Femur (tissue), 1 donor: ENCODE measurements at places on chromosomes 3 and 15.
A peak's percentile ranks its signal among the peaks of the same experiment; 100 is the strongest.

GRCh38 chr15:68349151-68349550 is 71.6 kb downstream of the FEM1B start:
- no peak for DNase-seq

- no peak for DNase-seq
Measured at GRCh38 chr15:63675263-63675662, 78.1 kb downstream of the FBXL22 start.

DNA sequence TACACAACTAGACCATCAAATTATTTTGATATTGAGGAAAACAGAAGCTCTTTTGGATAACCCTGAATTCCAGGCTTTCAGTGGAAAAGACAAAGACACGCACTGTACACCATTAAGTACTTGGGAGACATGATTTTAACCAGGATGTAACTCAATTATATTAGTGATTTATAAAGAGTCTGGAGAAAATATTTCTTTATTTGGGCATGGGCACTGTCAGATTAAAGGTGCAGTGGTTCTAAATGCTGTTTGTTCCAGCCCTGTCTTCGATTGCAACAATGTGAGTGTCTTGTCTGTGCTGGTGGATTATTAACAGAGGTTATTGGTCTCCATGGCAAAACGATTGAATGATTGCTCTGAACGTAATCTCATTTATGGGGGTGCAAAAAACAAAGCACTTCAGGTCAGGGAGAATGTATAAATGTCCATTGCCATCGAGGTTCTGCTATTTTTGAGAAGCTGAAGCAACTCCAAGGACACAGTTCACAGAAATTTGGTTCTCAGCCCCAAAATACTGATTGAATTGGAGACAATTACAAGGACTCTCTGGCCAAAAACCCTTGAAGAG is at the start of gene TM4SF4:
TM4SF4 (plus strand) TSS at position 448 of the 568 bp plus-strand sequence. CDS start 181 bp downstream, outside the sequence.
- no peak for DNase-seq

- DNase-seq, result peak; percentile 83
Measured at GRCh38 chr3:71582612-71583565, 639 bp downstream of the FOXP1 start.

DNA sequence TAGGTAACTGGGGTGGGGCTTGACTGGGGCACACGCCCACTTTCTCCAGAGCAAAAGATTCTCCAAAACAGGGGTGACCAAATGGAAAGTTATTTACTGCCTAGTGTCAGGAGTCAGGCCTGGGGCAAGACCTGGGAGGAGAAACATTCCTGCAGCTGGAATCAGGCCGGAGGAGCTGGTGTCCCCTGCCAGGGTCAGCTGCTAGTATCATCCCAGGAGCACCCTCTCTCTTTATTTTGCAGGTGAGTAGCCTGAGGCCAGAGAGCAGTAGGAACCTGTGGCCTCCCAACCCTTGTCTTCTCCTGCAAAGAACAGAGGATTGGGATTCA is 32.9 kb downstream of the DNAJB8 start:
- DNase-seq, result no peak

DNA sequence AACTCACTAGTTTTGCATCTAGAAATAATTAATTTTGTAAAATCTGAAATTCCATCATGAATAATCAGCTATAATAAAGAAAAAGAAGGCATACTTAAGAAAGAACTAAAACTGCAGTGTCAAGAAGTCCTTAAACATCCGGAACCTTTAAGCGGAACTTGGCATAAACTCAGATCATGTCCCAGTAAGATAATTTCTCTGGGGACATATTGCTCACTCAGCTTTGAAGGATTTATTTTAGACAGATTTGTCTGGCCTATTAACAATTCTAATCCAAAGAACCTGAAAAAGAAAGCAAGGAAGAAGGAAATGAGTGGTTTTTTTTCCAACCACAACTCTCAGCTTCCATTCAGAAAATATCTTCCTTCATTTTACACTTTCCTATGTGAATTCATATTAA is 850.3 kb downstream of the ROBO1 start:
- no peak for DNase-seq

- DNase-seq, result no peak
Measured at GRCh38 chr3:87358066-87358465, 81.7 kb upstream of the POU1F1 start.

GRCh38 chr3:150000641-150001040 is 29.9 kb upstream of the PFN2 start:
- DNase-seq, result no peak

- DNase-seq, result no peak
Measured at GRCh38 chr15:98143116-98143515, 182.6 kb downstream of the ARRDC4 start.

DNA sequence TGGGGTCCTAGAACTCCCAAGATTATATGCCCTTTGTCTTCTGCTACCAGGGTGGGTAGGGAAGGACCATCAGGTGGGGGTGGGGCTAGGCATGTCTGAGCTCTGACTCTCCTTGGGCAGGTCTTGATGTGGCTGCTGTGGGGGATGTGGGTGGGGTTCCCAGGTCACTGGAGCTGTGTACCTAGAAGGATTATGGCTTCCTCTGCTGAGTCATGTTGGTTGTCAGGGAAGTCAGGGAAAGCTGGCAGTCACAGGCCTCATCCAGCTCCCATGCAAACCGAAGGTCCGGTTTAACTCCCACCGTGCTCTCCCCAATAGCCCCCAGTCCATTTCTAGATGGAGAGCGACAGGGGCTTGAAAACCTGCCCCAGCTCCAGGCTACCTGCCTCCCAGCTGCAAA is 35.2 kb downstream of the EID1 start:
- no peak for DNase-seq

DNA sequence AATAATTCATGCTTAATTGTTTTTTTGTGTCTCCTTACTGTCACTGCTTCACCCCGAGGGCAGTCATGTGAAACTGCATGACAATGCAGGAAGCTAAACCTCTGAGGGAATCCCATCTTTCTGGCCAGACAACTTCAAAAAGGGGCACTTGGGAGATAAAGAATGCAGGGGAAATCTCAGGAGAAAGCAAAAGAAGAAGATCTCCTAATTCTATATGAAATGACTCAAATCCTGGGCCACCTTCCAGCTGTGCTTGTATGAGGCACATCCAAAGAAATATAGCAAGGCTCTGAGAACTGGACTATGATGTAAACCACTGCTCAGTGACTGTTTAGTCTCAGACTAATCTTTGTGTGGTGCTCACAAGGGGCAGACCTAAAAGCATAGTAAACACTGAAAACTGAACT is 22.6 kb upstream of the UMPS start:
- peak; percentile 46 for DNase-seq

GRCh38 chr3:57755368-57755675 is 787 bp upstream of the SLMAP start:
- no peak for DNase-seq

GRCh38 chr3:23487015-23487414 is 283.9 kb downstream of the UBE2E2 start:
- DNase-seq, result no peak

GRCh38 chr3:135874035-135874434 is 91.5 kb upstream of the PPP2R3A start:
- no peak for DNase-seq

- DNase-seq, result no peak
Measured at GRCh38 chr3:141725036-141725435, 13.1 kb upstream of the RNF7 start.

DNA sequence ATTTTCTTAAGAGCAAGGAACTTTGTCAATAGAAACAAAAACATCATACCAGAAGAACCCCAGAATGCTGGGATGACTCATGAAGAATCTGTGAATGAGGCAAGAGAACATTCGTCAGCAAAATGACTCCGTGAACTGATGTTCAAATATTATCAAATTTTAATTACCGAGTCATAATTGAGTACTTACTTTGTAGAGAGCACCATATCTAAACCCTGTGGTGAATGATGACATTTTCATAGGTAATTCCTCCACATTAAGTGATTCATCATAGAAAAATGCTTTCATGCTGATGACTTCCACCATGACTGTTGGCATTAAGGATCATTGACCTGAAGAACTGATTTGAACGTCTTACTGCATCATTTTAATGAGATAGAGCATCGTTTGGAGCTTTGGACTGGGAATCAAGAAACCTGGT is 56.3 kb downstream of the PPARG start:
- DNase-seq, result no peak

GRCh38 chr3:23620638-23621015 is 185.1 kb upstream of the UBE2E1 start:
- DNase-seq, result no peak

GRCh38 chr3:143970773-143971358 is 757 bp upstream of the DIPK2A start:
- peak; percentile 80 for DNase-seq

- DNase-seq, result no peak
Measured at GRCh38 chr3:192022412-192022811, 561.4 kb downstream of the PYDC2 start.

DNA sequence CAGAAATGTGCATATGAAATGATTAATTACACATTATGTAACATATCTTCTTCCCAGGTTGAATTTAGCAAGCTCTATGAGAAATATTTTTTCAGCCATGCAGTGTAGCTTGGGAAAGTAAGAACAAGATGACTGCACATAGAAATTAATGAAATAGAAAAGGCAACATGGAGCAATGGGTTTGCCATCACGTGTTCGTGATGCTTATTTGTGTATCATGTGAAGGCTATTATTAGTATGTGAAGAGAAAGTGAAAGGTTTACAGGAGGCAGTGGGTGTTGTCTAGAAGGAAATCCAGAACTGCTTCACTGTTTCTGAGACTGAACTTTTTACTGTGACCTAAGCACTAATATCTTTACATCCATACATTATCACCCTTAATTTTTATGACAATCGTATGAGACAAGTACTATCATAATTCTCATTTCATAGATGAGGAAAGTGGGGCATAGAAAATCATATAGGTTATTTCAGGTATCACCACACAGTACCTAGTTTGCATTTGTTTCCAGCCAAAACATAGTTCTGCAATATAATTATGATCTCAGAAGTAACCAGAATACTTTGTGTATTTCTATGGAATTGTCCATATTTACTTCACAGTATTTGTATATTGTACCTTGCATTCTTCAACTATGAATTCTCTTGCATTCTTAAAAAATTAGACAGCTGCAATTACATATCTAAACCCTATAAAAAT is 14.9 kb downstream of the SERPINI1 start:
- DNase-seq, result no peak

GRCh38 chr15:76815421-76815820 is 89.7 kb downstream of the SCAPER start:
- no peak for DNase-seq

GRCh38 chr15:101384276-101384675 is 89.2 kb upstream of the SNRPA1 start:
- DNase-seq, result no peak

GRCh38 chr3:75272691-75273090 is 391.4 kb upstream of the FRG2C start:
- DNase-seq, result peak; percentile 28

- DNase-seq, result peak; percentile 34
Measured at GRCh38 chr15:91104111-91104510, 4.1 kb downstream of the SV2B start.

DNA sequence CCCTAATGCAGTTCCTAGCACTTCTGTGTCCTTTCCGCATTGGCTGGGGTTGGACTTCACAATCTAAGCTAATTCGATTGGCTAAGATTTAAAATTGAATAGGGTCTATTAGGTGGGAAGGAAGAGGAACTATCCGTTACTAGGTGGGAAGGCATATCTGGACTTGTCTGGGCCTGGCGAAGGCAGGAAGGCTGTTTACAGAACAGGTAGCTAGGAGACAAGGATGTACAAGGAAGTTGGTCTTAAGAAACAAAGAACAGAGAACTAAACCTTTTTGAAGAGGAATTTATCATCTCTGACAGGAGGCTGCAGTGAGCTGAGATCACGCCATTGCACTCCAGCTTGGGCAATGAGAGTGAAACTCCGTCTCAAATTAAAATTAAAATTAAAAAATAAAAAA is 17.3 kb upstream of the ATG7 start:
- no peak for DNase-seq

GRCh38 chr15:100892013-100892355 is 12.4 kb downstream of the ALDH1A3 start:
- no peak for DNase-seq

- DNase-seq, result no peak
Measured at GRCh38 chr3:69504232-69504631, 118.3 kb upstream of the FRMD4B start.

GRCh38 chr3:190716211-190716610 is 146.3 kb downstream of the GMNC start:
- DNase-seq, result no peak

- DNase-seq, result no peak
Measured at GRCh38 chr3:5001135-5001534, 21.9 kb downstream of the BHLHE40 start.

- no peak for DNase-seq
Measured at GRCh38 chr3:137191951-137192350, 234.2 kb downstream of the IL20RB start.

GRCh38 chr15:52262364-52262763 is 33.2 kb downstream of the MYO5C start:
- no peak for DNase-seq

GRCh38 chr3:179526989-179527391 is 35.7 kb upstream of the ACTL6A start:
- peak; percentile 93 for DNase-seq

GRCh38 chr15:69604072-69604411 is 151.4 kb downstream of the RPLP1 start:
- no peak for DNase-seq

DNA sequence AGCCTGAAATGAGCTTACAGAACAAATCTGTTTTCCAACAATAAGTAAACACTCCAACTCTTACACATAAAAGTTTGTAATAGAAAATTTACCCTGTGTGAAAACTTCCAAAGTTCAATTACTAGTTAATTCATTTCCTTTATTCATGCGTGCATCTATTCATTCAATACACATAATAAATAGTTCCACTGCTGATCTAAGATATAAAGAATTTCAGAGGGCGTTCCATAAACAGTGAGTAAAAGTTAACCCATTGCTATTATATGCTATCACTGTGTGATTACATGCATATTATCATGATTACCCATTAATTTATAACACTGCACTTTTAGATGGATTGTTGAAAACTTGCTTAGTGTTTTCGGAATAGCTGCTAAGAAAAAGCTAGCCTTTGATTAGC is 36.2 kb upstream of the CFAP20DC start:
- DNase-seq, result no peak

DNA sequence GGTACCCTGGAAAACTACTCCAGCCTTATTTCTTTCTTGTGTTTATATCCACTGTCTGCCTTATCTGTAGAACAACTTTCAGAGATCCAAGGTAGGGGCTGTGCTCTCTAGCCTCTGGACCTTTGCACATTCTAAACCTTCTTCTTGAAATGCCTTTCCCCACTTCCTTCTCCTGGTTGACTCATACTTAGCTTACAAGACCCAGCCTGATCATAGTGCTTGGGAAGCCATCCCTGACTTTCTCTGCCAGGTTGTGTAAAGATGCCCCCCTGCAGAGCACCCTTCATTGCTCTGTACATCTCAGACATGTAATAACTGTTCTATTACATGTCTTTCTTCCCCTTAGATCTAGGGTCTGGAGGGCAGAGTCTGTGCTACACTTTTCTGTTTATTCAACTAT is 50.1 kb downstream of the PPM1L start:
- DNase-seq, result no peak

GRCh38 chr3:151276687-151277042 is 1.7 kb downstream of the P2RY14 start:
- no peak for DNase-seq

DNA sequence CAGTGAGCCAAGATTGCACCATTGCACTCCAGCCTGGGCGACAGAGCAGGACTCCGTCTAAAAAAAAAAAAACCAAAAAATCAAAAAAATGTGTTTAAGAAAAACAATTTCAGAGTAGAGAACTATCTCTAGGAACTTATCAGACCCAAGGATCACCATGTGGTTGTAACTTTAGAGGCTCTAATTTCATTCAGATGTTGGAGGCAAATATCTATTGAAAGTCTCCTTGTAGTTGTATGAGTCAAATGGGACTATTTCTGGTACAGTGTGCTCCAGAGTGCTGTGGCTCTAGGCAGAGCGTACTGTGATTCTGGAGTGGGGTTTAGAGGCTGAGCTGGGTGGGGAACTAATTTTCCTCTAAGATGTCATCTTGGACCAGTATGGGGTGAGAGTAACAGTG is 398.7 kb downstream of the SHQ1 start:
- DNase-seq, result no peak
